ENCODE measurements at places on chromosomes 16 and 17.

- DNase-seq: no peak
Measured at GRCh38 chr17:66405836-66406677, 103.6 kb downstream of the PRKCA start.

GRCh38 chr17:27650836-27651235 is 19.8 kb downstream of the LGALS9 start:
- no peak for DNase-seq

DNA sequence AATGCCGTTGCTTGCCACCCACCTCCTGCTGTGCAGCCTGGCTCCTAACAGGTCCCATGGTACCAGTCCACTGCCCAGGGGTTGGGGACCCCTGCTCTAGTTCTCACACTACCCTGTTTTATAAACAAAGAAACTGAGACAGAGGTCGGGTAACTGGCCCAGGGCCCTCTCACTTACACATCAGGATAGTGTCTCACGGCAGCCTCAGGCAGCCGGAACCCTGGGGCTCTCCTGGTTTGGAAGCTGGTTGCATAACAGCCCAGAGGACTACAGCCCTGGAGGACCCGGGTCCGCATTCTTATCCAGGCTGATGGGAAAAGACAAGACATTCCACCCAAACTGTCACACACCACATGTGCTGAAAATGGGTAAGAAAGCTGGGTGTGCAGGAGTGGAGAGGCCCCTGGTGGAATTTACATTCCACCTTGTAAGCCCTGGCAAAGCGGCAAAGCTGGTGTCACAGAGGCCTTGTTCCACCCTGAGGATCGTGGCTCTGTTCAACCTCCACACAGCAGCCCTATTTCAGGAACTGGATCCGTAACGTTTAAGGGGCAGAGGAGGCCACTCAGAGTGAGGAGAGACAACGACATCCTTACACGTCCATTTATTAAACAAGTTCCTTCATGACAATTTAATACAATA is 9.8 kb downstream of the CMTM3 start:
- no peak for DNase-seq

DNA sequence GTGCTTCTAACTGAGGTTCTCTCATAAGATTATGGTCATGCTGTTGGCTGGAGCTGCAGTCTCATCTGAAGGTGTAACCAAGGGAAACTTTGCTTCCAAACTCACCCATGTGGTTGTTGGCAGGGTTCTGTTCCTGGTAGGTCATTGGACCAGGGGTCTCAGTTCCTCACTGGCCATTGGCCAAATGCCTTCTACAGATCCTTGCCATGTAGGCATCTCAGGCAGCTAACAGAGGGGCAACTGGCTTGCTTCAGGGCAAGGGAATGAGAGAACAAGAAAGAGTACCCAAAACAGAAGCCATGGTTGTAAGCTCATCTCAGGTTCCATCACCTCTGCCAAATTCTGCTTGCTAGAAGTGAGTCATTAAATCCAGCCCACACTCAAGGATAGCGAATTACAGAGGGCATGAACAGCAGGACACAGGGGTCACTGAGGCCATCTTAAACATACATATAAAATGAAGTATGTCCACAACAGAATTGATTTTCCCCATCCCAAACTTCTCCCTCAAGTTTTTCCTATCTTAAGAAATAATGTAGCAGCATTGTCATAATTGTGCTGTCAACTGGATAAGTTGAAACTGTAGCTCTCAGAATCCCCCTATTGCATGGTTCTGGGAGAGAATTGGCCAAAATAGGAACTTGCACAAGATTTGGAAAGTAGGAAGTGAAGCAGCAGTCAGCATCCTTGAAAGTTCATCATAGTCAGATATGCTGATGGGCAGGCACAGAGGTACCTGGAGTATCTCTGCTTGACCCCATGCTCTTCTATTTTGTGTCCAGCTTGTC is 42.4 kb upstream of the CES5A start:
- DNase-seq: no peak

GRCh38 chr17:68981288-68981687 is 26.1 kb upstream of the ABCA8 start:
- no peak for DNase-seq

DNA sequence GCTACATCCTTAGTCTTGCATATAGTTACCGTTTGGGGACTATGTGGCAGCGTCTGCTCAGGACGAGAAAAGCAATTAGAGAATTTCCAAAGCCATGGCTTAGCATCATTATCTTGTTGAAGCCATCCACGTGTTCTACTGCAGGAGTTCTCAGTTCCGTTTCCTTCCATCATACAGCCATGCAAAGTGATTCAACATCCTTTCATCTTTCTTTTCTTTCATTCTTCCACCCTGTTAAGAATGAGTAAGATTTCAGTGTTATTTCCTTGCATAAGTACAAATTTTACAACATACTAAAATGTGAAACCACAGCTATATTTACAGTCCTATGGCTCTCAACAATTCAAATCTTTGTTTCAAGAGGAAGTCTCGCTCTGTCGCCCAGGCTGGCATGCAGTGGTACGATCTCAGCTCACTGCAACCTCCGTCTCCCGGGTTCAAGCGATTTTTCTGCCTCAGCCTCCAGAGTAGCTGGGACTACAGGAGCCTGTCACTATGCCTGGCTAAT is 3.8 kb downstream of the MARF1 start:
- peak; percentile 53 for DNase-seq

Data from activated T-cell treated with anti-CD3 and anti-CD28 coated beads, Interleukin-2, amount 50 U/mL, for 24 hours (primary cell).